ENCODE measurements at places on chromosomes 11 and 22. TPM values are rescaled to one million over a fixed set of nuclear protein-coding genes. Genes with fewer than 3 reads are reported as not detected.

CDON gene
- total RNA-seq = 10.4 TPM

FAT3 gene
- 1.4 TPM for total RNA-seq

DAGLA gene
- total RNA-seq = 4.7 TPM

TRIM68 gene
- 21.9 TPM for total RNA-seq

OR2AT4 gene
- not detected for total RNA-seq

APOA5 gene
- not detected for total RNA-seq

FUT4 gene
- total RNA-seq = 13.4 TPM

GLB1L3 gene
- 0.75 TPM for total RNA-seq

DDX25 gene
- 1.2 TPM for total RNA-seq

CDC42EP1 gene
- 98.1 TPM for total RNA-seq

C11orf98 gene
- total RNA-seq = 76.5 TPM

DDIAS gene
- total RNA-seq = 3.2 TPM

TMPRSS4 gene
- total RNA-seq = 16.8 TPM

B4GAT1 gene
- total RNA-seq = 20.4 TPM

OR6A2 gene
- not detected for total RNA-seq

CNTF gene
- total RNA-seq = 0.96 TPM

PAMR1 gene
- 0.84 TPM for total RNA-seq

PKP3 gene
- 23.9 TPM for total RNA-seq

PICK1 gene
- total RNA-seq = 55.6 TPM

Data from kidney epithelial cell (primary cell).